SIG-M5 (cell line): ENCODE measurements at places on chromosomes 6 and 20.
A peak's percentile ranks its signal among the peaks of the same experiment; 100 is the strongest.

DNA sequence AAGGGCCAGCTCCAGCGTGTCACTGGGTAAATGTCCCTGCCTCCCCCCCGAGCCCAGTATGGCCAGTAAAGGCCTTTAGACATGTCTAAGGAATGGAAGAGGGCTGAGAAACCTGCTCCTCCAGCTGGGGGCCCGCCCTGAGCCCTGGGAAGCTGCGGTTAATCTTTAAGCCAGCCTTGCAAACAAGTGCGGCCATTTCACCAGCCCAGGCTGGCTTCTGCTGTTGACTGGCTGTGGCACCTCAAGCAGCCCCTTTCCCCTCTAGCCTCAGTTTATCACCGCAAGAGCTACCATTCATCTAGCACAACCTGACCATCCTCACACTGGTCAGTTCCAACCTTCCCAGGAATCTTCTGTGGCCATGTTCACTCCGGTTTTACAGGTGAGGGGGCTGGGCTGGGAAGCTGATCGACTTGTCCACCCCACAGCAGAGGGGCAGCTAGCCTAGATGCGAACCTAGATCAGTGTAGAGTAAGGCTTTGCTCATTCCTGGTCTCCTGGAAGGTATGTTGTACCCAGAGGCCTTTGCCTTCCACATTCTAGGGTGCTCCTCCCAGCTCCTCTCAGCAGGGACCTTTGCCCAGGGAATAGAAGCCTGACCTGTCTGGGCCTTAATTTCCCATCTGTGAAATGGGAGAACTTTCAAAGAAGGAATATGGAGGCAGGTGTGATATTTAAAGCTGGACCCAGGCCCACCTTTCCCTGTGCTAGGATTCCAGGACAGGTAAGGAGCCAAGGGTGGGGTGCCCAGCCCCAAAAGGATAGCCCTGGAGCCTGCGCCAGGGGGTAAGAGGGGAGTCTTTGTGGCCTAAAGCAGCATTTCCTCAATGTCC, 1.2 kb upstream of the SRC start:
- no peak for DNase-seq

DNA sequence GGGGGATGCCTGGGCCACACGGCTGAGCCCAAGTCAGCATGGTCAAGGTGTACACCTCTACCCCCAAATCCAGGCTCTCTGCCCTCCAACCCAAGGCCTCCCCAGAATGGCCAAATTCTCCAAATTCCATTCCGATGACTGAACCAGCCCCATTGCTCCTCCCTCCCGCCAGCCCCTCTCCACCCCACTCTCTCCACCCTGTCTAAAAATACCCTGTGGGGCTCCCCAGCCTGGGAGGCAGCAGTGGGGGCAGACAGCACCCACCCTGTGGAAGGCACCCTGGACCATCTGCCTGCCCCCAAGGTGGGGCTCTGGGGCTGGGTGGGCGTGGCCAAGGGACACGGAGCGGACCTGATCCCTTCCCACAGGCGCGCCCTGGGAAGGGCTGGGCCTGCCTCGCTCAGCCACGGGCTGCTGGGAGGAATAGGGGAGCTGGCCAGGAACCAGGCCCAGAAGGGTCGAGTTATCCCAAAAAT, 11.4 kb downstream of the TEAD3 start:
- no peak for DNase-seq

- DNase-seq, result no peak
Observed at GRCh38 chr6:18380158-18380836, 6.9 kb upstream of the RNF144B start.

GRCh38 chr6:20655317-20655716, 121.1 kb downstream of the CDKAL1 start:
- DNase-seq, result no peak

DNA sequence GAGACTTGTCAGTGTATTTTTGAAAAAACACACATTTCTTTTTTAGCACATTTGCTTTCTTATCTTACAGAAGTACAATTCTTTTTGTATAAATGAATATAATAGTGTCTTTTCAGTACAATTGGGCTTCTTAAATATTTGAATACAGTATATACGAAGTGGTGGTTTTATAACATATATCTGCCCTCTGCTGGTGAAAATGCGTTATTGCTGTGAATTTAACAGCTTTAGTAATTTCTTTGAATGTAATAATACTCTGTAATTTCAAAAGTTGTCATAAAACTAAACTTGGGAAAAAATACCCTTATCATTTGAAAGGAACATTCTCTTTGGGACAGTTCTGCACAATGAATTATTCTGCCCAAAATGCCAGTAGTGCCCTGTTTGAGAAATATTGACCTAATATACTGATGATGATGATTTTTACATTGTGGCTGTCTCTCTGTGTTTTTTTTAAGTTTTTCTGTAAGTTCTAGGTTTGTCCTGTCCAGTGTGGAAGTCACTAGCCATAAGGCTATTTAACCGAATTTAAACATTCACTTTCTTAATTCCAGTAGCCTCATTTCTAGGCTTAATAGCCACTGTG, 19.0 kb downstream of the SMAP1 start:
- DNase-seq, result no peak

DNA sequence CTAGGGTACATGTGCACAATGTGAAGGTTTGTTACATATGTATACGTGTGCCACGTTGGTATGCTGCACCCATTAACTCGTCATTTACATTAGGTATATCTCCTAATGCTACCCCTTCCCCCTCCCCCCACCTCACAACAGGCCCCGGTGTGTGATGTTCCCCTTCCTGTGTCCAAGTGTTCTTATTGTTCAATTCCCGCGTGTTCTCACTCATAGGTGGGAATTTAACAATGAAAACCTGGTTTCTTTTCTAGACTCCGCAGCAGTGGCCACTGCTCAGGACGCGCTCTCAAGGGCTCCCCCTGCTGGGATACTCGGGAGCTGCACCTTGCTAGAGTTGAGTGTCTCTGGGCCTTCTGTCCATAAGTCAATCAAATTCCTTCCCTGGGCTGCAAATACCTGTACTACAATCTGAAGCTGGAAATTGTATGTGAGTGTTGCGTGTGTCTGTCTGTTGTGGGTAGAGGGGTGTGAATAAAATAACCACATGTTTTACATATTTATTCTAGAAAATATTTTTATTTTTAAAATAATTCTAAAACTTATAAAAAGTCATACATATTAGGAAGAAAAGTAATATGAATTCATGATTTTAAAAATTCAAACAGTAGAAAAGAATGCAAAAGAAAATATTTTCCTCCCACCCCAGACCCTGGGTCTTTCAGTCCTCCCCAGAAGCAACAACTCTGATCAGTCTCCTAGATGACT, 8.2 kb upstream of the CEP250 start:
- peak; percentile 30 for DNase-seq

GRCh38 chr6:164502833-164503232, 806.6 kb downstream of the C6orf118 start:
- no peak for DNase-seq

DNA sequence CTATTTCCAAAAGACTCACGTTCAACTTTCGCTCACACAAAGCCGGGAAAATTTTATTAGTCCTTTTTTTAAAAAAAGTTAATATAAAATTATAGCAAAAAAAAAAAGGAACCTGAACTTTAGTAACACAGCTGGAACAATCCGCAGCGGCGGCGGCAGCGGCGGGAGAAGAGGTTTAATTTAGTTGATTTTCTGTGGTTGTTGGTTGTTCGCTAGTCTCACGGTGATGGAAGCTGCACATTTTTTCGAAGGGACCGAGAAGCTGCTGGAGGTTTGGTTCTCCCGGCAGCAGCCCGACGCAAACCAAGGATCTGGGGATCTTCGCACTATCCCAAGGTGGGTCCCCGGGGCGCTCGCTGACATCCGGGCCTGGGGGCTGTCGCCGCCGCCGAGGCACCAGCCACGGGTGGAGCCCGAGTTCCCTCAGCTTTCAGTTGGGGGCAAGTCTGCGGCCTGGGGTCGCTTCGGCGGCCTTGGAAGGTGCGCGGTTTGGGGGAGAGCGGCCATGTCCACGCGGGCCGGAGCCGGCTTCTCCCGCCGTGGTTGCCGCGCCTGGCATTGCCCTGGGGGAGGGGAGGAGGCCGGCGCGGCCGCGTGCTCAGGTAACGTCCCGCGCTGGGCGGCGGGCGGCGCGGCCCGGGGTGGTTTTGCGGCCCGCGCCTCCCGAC, 429 bp downstream of the AMD1 start:
- DNase-seq, result no peak

DNA sequence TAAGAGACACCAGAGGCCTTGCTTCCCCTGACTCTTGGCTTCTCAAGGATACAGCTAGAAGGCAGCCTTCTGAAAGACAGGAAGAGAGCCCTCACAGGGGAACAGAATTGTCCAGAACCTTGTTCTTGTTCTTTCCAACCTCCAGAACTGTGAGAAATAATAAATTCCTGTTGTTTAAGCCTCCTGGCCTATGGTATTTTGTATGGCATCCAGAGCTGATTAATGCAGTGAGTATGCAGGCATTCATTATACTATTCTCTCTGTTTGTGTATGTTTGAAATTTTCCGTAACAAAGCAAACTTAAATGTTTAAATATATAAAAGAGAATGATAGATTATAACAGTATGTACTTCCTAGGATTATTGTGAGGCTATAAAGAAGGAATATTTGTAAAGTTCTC, 903.4 kb upstream of the FLRT3 start:
- DNase-seq, result no peak

DNA sequence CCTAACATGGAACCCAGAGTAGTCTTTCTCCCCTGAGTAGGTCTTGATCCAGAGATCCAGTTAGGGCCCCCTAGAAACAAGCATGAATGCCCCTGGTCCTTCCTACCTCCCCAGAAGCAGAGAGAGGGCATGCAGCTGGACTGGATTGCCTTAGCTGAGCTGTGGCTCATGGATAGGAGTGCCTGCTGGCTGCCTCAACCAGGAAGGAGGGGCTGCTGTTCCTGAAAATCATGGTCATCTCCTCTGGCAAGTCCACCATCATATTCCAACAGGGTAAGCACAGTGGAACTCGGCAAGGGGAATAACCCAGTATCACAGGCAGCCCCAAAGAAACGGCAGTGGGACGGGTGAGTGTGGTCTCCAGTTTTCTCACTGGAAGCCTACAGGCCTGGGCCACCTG, 53.1 kb upstream of the ENTPD6 start:
- no peak for DNase-seq

GRCh38 chr6:148345176-148345575, 2.5 kb downstream of the SASH1 start:
- no peak for DNase-seq
